ENCODE measurements at places on chromosomes 12 and 14. TPM values are rescaled to one million over a fixed set of nuclear protein-coding genes. Genes with fewer than 3 reads are reported as not detected.

SERPINA3 gene
- 55.5 TPM for total RNA-seq

- no peaks in the 10 kb centered on the region for H3K27me3 ChIP-seq
- H3K4me1 ChIP-seq: no peaks in the 10 kb centered on the region
- no peak overlapping the region for H3K27ac ChIP-seq
Observed at GRCh38 chr14:96095581-96096476, 56.7 kb downstream of the C14orf132 start.

- no peaks in the 10 kb centered on the region for H3K4me1 ChIP-seq
- H3K27me3 ChIP-seq: no peaks in the 10 kb centered on the region
- no peak for DNase-seq
- H3K36me3 ChIP-seq: no peaks in the 10 kb centered on the region
- no peak overlapping the region for H3K27ac ChIP-seq
Observed at GRCh38 chr12:92109613-92110012, 36.0 kb downstream of the BTG1 start.

VASH1 gene
- total RNA-seq: 0.56 TPM

STAC3 gene
- total RNA-seq: 1,032 TPM

DNA sequence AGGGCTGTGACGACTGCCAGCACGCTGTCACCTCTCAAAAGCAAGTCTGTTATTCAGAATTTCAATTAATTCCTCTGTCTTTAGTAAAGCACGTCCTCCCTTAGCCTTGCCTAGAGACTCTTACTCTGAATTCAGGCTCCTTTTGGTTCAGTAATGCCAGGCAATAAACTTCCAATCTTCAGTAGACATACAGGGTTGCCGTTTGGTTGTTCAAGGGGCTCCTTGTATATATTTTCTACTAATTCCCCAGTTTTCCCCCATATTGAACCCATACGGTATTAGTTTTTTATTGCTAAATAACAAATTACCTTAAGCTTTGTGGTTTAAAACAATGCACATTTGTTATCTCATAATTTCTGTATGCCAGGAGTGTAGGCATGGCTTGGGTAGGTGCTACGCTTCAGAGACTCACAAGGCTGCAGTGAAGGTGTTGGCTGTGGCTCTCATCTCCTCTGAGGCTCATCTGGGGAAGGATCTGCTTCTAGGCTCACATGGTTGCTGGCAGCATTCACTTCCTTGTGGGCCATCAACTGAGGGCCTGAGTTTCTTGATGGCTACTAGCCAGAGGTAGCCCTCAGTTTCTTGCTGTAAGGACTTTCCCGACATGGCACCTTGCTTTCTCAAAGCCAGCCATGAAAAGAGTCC is 7.3 kb upstream of the CLECL1 start:
- no peak for DNase-seq
- H3K36me3 ChIP-seq: no peaks in the 10 kb centered on the region
- no peak overlapping the region for H3K27ac ChIP-seq
- no peaks in the 10 kb centered on the region for H3K27me3 ChIP-seq

DNA sequence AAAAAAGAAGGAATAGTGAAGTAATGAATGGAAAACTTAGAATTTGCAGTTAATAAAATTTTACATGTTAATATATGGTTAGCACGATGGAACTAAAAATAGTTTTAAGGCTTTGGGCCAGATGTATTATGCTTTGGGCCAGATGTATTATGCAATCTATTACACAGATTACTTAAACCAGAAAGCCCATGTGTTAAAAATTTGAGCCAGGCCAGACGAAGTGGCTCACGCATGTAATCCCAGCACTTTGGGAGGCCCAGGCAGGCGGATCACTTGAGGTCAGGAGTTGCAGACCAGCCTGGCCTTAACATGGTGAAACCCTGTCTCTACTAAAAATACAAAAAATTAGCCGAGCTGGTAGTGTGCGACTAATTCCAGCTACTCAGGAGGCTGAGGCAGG is 17.2 kb downstream of the IFT81 start:
- peak; percentile 90 for DNase-seq
- H3K27ac ChIP-seq: peak overlapping the region; percentile 83
- H3K4me3 ChIP-seq: no peak overlapping the region

- H3K36me3 ChIP-seq: no peaks in the 10 kb centered on the region
- DNase-seq: no peak
- no peaks in the 10 kb centered on the region for H3K27me3 ChIP-seq
- H3K27ac ChIP-seq: no peak overlapping the region
Observed at GRCh38 chr12:5022465-5023061, 21.1 kb upstream of the KCNA5 start.

DNA sequence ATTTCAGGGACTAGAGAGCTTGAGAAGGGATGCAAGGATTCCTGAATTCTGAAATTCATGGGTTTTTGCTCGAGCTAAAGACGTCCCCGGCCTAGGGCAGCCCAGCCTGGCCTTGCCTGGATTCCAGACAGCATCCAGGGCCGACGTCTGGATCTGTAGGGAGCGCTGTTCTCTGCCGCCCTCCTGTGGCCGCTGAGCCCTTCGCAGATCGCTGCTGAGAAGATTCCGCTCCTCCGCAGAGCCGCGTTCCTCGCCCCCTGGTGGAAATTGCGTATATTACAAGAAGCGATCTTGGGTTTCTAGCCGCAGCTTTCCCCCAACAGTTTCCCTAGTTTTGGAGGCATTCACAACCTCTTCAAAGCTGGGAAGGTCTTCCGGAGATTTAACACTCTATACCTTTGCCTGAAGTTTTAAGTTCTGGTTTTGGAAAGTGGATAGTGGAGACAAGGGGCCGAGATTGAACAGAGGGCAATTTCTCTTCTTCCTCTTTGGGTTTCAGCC is 5.1 kb downstream of the CISTR start:
- no peak overlapping the region for H3K27ac ChIP-seq
- H3K27me3 ChIP-seq: peaks cover 17% of the 10 kb centered on the region
- no peak overlapping the region for H3K4me3 ChIP-seq
- no peaks in the 10 kb centered on the region for H3K36me3 ChIP-seq
- DNase-seq: peak; percentile 87

- peaks cover 16% of the 10 kb centered on the region for H3K4me1 ChIP-seq
- no peaks in the 10 kb centered on the region for H3K27me3 ChIP-seq
- no peak overlapping the region for H3K4me3 ChIP-seq
- H3K36me3 ChIP-seq: no peaks in the 10 kb centered on the region
- H3K27ac ChIP-seq: no peak overlapping the region
Observed at GRCh38 chr12:89685363-89685972, 23.2 kb downstream of the ATP2B1 start.

- no peaks in the 10 kb centered on the region for H3K4me1 ChIP-seq
- no peak overlapping the region for H3K4me3 ChIP-seq
- no peaks in the 10 kb centered on the region for H3K27me3 ChIP-seq
- no peak overlapping the region for H3K27ac ChIP-seq
Observed at GRCh38 chr12:1246637-1247036, 255.6 kb downstream of the ERC1 start.

- H3K4me1 ChIP-seq: no peaks in the 10 kb centered on the region
- H3K36me3 ChIP-seq: no peaks in the 10 kb centered on the region
- no peak overlapping the region for H3K27ac ChIP-seq
Observed at GRCh38 chr14:44297437-44297836, 209.6 kb downstream of the FSCB start.

DNA sequence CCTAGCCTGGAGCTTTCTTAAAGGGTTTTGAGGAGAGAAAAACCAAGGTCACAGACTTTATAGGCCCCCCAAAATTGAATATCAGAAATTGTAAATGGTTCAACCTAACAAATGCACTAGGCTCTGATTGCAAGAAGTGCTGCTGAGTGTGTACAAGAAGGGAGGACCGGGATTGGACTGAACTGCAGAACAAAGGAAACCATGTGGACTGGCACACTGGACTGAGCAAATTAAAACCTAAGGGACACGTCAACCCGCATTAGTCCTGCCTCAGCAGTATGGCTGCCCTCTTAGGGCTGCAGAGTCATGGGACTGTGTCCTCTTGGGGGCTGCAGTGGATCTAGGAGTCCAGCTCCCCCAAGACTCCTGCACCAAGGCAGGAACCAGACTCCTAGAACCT is 842 bp upstream of the CISTR start:
- H3K27me3 ChIP-seq: peaks cover 49% of the 10 kb centered on the region
- H3K4me1 ChIP-seq: no peaks in the 10 kb centered on the region
- H3K36me3 ChIP-seq: no peaks in the 10 kb centered on the region
- H3K27ac ChIP-seq: no peak overlapping the region

PLCZ1 gene
- not detected for total RNA-seq

DNA sequence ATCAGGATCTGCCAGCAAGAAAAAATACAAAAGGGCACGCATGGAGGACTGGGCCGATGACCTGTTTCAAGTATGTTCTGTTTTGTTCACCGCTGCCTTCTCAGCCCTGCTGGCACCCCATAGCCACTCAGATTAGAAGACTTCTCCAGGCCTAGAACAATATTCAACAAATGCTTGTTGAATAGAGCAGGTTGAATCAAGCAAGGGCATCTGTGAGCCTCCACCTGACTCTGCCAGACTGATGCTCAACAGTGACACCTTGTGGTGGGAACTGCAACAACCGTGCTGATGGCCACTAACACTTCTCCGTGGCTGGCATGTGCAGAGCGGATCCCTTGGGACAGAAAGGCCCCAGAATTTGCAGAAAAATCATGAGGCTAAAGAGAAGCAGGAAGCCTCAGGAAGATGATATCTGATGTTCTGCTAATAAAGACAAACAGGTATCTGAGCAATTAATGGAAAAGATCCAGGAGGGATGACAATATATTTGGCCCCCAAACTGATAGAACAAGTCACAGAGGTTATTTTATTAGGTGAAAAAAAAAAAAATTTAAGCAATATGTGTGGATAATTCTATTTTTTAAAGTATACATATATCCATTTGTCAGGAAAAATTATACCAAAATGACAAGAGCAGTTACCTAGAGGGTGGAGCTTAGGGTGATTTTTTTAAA is 114.3 kb downstream of the KSR2 start:
- H3K36me3 ChIP-seq: no peaks in the 10 kb centered on the region
- no peaks in the 10 kb centered on the region for H3K4me1 ChIP-seq
- no peak overlapping the region for H3K27ac ChIP-seq
- peaks cover 3% of the 10 kb centered on the region for H3K27me3 ChIP-seq
- H3K4me3 ChIP-seq: no peak overlapping the region

P2RX2 gene
- total RNA-seq: not detected

Data from gastrocnemius medialis (tissue), 4 donors.